ENCODE measurements at places on chromosomes 16 and 17.
A peak's percentile ranks its signal among the peaks of the same experiment; 100 is the strongest.

- no peak for DNase-seq
Observed at GRCh38 chr16:75289189-75289588, 37.8 kb upstream of the BCAR1 start.

GRCh38 chr16:72172105-72173034, at the start of gene PMFBP1:
Gene PMFBP1, minus strand, starts transcription at chr16:72172155. Its CDS starts 947 bp downstream, at chr16:72171208.
- peak; percentile 78 for DNase-seq

DNA sequence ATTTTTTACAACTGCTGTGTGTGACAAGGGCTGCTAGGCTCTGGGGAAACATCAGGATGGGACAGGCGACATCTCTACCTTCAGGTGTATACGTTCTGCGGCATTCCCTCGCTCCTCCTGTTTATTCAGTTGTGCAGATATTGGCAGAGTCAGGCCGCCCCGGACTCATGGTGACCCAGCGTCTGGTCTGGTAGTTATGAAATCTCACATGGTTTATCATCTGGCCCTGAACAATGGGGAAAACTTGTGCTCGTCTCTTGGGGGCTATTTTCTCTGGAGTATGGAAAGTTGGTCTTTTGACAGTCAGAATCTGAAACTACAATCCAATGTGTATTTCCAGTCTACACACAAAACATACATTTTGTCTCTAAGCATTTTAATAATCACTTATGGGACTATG, 3.3 kb downstream of the MARCHF10 start:
- DNase-seq = peak; percentile 78

DNA sequence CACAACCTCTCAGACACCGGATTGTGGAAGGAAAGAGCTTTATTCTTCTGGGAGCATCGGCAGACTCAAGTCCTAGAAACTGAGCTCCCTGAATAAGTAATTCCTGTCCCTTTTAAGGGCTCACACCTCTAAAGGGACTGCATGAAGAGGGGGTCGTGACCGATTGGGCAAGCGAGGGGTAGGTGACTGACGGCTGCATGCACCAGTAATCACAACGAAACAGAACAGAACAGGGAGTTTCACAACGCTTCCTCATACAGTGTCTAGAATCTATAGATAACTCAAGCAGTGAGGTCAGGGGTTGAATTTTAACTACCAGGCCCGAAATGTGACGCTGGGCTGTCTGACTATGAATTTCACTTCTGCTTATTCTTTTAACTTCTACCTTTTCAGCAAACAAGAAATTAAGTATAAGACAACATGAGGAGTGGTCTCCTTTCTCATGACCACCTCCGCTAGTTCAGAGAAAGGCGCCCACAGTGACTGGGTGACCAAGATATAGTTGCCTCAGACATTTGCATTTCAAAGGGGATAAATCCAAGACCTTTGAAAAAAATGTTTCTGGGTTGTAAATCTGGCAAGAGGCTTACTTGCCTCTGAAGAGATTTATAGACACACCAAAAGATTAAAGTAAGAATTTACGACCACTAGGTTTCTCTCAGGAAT, 88.4 kb upstream of the ATF7IP2 start:
- no peak for DNase-seq

DNA sequence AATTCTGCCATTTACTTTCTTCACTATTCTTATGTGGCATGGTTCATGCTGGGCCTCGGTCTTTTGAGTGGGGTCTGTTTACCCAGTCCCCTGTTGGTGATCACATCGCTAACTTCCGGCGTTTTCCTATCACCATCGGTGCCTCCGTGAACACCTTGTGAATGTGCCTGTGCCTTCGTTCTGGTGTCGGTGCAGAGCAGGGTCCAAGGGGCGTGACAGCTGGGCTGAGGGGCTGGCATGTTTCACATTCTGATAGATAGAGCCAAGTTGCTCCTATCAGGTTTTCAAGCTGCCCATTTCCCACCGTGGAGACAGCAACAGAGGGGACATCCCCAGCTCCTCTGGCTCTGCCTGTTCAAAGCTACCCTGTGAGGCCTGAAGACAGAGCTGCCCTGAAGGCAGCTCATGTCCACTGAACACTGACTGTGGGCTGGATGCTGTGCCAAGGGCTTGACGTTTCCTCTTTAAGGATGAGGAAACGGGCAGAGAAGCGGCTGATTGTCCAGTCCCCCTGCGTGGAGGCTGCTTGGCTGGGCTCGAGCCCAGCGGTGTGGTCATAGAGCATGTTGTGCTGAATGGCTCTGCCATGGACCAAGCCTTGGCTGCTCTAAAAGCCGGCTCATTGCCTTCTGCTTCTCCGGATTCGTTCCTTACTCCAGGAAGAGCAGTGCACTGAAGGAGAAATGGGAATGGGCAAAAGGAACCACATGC, 17.0 kb downstream of the DHODH start:
- DNase-seq = no peak

DNA sequence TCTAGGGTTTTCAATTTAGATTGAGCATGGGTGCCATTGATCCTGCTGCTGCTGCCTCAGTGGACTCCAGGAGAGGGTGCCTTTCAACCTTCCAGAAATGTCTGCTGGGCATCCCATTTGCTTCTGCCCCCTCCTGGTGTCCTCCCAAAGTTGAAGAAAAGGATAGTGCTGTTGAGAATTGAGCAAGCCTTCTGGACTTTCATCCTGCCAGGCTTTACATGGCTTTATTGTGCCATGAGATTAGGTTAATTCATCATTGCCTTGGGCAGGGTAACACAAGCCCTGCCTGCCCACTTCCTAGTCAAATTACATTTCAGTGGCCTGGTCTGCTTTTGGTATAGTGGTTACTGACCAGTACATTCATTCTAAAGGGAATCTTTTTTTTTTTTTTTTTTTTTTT, 17.9 kb upstream of the TANGO6 start:
- DNase-seq = no peak

DNA sequence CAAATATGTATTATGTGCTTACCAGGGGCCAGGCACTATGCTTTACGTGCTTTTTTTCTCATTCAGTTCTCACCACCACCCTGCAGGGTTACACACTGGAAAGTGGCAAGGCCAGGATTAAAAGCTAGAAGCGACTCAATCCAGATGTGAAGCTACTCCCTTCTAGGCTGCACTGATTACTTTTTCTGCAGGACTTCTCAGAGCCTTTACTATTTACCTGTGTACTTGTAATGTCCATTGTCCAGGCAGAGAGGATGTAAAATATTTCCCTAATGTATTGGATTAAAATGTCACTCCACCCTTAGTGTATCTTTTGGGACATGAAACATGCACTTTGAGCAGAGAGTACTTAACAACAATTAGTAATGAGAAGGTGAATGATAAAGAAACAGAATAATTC, 287.5 kb upstream of the EEF2KMT start:
- DNase-seq = no peak

DNA sequence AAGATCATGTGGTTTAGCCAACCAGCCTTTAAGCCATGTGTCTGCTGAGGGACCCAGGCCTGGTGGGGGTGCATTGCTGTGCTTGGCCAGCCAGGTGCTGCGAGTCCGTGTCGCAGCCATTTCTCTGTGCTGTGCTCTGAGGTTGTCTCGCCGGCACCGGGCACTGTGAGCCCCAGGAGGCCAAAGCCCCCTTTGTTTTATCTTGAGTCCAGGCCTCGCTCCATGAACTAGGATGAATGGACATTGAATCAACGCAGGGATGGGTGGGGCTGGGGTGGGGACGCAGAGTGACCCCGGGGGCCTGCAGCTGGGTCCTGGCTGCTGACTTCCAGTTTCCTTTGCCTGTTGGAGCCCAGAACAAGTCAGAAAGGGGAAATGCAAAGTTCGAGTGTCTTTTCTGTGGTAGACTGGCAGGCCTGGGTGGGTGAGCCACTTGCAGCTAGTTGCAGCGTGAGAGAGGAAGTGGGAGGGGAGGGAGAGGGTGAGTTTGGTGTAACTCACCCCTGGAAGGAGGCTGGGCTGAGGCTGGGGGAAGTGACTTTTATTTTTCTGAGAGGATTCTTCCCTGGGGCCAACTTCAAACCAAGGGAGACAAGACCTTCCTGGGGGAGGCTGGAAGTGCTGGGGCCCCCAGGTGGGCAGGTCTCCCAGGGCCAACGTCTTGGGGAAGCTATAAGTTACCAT, 324.7 kb downstream of the SEC14L1 start:
- DNase-seq = peak; percentile 64

GRCh38 chr17:50719924-50720794, 756 bp downstream of the LUC7L3 start:
- DNase-seq = no peak

- DNase-seq = peak; percentile 52
Observed at GRCh38 chr17:71902894-71903506, 217.8 kb upstream of the SOX9 start.

GRCh38 chr16:51388516-51388951, 237.5 kb upstream of the SALL1 start:
- DNase-seq = no peak

- no peak for DNase-seq
Observed at GRCh38 chr17:76685366-76685765, 25.4 kb downstream of the MXRA7 start.

- DNase-seq = no peak
Observed at GRCh38 chr16:73319737-73320136, 271.8 kb upstream of the ZFHX3 start.

GRCh38 chr17:26792486-26792885, 501.4 kb upstream of the WSB1 start:
- peak; percentile 61 for DNase-seq

- peak; percentile 66 for DNase-seq
Observed at GRCh38 chr17:80991645-80992076, at the start of gene CHMP6. Gene CHMP6, plus strand, starts transcription at chr17:80991841. Its CDS starts 78 bp downstream, at chr17:80991919.

DNA sequence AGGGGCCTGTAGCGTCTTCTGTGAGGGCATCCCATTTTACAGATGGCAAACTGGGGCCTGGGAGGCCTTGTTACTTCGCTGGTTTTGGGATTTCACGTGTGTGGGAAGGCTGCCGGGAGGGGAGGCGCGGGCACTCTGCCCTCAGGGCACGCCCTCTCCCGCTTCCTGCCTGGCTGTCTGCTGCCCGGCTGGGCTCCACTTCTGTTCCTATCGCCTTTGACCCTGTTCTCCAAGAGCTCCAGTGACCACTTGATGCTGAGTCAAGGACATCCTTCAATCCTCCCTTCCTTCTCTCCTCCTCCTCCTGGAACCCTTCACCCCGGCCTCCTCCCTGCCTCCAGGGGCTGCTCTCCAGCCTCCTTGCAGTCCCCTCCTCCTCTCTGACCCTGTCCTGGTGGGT, 16.0 kb downstream of the SPNS3 start:
- no peak for DNase-seq

GRCh38 chr16:84236671-84237070, 3.1 kb downstream of the KCNG4 start:
- DNase-seq = no peak

DNA sequence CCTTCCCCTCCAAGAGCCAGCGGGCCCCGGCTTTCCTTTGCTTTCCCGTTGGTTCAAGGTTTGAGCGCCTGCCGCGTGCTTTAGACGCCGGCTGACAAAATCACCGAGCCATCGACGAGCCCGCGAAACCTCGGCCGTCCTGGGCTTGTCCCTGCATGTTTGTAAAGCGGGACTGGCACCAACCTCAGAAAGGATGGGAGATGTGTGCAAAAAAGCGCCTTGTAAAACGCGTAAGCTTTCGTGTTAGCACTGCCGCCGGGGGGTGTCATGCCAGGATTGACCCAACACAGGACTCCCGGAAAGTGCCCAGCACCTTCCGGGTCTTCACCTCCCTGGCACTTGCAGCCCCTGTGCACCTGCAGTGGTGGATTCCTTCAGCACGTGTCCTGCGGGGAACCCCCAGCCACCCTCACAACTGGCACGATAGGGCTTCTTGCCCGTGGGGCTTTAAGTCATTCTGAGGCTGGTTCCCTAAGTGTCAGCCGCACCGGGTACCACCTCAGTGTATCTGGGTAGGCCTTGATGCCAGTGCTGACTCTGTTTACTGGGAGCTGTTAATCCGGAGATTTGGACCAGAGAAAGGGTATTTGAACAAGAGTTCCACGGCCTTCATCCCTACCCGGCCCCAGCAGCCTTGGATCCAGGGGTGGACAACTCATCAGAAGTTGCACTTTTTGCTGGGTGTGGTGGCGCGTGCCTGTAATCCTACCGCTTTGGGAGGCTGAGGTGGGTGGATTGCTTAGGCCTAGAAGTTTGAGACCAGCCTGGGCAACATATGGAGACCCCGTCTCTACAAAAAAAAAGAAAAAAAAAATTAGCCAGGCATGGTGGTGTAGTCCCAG, 817 bp downstream of the NDUFAF8 start:
- DNase-seq = no peak

- peak; percentile 83 for DNase-seq
Observed at GRCh38 chr17:74272731-74273201, 1.3 kb upstream of the DNAI2 start.

- peak; percentile 2 for DNase-seq
Observed at GRCh38 chr16:80852261-80852872, 48.0 kb upstream of the CDYL2 start.

GRCh38 chr17:58503866-58504265, 10.6 kb downstream of the MTMR4 start:
- no peak for DNase-seq

GRCh38 chr17:37815536-37815935, 70.7 kb upstream of the HNF1B start:
- no peak for DNase-seq

DNA sequence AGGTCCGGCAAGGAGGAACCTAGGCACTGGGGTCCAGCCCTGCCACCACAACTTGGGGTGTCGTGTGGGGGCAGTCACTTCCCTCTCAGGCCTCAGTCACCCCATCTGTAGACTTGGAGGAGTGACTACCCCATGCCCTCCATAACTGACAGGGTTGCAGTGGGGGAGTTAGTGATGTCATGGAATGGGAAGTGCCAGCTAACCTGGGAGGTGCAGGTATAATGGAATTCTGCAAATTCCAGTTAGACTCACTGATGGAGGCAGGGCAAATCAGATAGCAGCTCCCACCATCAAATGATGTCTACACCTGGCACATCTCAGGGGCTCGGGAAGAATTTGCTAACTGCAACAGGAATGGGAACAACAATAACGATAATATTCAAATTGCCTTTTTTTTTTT, 72.9 kb downstream of the CNGB1 start:
- DNase-seq = no peak

- DNase-seq = no peak
Observed at GRCh38 chr17:28718333-28719020, 809 bp upstream of the RAB34 start.

GRCh38 chr17:76538281-76538931, 897 bp upstream of the CYGB start:
- no peak for DNase-seq

DNA sequence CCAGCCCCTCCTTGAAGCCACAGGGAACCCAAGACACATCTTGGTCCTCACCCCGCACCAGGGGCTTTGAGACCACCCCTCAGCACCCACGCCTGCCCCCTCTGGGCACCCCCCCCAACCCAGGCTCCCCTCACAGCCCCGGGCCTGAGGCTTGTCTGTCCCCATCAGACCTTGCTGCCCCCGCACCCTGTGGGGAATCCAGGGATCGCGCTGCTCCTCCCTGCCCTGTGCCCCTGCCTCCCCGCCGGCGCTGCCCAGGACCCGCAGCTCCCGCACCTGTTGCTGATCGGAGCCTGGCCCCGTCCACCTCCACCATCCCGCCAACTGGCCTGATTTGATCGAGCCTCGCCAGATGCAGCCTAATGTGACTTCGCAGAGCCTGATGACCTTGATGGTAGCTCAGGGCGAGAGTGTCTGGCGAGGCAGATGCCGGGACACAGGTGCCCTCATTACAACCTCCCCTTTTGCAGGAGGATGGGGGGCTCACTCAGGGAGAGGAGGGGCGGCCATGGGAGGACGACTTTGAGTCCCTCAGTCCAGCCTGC, 29.0 kb downstream of the SLC25A10 start:
- DNase-seq = no peak

All from astrocyte (in vitro differentiated cells and primary cell).